Stimulated activated effector memory CD8-positive, alpha-beta T cell treated with anti-CD3 and anti-CD28 coated beads, Interleukin-12 subunit alpha, Interleukin-12 subunit beta, amount 100 ng/mL, for 72 hours (primary cell): ENCODE measurements at places on chromosomes 5 and 9.

DNA sequence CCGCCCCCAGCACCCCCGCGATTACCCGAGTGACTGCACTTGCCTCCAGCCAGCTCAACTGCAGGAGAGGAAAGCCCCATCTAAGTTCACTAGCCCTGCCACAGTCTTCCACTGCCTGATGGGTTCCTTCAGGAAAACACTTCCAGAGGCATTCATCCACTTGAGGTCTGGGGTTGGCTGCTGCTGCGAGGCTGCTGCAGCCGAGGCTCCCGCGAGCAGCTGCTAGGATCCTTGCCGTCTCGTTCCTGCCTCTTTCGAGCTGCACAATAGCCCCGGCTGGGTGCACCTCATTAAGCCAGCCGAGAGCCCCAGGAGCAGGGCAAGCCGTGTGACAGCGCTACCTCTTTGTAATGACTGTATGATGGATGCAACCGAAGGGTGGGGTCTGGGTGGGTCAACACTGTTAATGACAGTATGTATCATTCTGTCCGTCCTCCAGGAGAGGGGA, 24.2 kb upstream of the ELAVL2 start:
- no peak for DNase-seq

- no peak for DNase-seq
These were observed 3.4 kb downstream of the PLEKHG4B start for GRCh38 chr5:95241-95980.

DNA sequence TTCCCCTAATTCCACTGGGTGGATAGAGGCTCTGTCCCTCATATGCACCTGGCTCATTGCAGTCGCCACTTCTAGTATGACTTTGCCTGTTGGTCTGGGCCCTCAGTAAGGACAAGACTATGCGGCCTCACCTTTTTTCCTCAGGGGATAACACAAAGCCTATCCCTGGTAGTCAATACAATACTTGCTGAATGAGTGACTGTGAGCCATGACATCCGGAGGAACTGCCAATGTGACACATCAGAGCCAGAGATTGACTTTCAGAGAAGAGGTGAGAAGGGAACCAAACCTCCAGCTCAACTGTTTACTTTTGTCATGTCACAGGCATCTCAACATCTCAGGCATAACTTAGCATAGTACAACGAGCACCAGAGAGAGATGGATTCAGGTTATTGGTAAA, 371.3 kb downstream of the DMRT2 start:
- no peak for DNase-seq

DNA sequence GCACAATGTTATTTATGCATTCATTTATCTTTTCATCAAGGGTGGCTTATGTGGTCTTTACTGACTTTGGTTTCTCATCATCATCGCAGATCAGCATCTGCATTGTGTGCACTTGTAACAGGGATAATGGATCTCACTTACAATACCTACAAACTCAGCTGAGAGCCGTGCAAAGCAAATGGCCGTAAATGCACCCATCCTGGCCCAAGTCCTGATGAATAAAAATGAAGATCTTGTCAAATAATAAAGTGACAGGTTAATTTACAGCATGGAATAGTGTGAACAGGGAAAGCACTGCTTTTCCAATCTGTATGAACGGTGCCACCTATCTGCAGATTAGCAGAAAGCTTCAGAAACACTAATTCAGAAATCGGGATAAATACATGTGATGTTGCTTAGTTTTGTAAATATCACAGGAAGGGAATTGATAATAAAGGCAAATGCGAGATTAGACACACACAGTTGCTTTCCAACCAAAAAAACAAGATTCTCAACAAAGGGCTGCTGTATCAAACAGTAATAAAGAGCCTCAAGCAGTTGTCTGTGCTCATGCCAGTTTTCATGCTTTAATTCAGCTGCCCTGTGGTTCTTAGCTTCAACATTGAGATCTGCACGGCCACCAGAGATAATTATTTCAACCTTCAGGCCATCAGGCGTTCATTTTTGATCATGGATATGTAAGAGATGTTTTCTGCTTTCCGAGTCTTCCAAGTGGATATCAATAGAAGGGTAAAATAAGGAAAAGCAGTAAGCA, 153.4 kb upstream of the POU5F2 start:
- no peak for DNase-seq

DNA sequence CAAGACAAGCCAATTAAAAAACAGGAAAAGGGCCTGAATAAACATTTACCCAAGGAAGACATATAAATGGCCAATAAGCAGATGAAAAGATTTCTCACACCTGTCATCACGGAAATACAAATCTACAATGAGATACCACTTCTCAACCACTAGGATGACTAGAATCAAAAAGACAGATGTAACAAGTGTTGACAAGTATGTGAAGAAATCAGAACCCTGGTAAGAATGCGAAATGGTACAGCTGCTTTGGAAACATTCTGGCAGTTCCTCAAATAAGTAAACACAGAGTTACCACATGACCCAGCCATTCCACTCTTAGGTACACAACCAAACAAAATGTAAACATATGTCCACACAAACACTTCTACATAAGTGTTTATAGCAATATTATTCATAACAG, 32.5 kb downstream of the LEAP2 start:
- DNase-seq, result no peak
